ENCODE measurements at places on chromosomes 16 and 17.
A peak's percentile ranks its signal among the peaks of the same experiment; 100 is the strongest.

- DNase-seq, result peak; percentile 44
These were observed 24.4 kb downstream of the LAT start for GRCh38 chr16:29009050-29009837.

GRCh38 chr17:64788286-64789060 lies 126.4 kb upstream of the SMURF2 start:
- no peak for DNase-seq

DNA sequence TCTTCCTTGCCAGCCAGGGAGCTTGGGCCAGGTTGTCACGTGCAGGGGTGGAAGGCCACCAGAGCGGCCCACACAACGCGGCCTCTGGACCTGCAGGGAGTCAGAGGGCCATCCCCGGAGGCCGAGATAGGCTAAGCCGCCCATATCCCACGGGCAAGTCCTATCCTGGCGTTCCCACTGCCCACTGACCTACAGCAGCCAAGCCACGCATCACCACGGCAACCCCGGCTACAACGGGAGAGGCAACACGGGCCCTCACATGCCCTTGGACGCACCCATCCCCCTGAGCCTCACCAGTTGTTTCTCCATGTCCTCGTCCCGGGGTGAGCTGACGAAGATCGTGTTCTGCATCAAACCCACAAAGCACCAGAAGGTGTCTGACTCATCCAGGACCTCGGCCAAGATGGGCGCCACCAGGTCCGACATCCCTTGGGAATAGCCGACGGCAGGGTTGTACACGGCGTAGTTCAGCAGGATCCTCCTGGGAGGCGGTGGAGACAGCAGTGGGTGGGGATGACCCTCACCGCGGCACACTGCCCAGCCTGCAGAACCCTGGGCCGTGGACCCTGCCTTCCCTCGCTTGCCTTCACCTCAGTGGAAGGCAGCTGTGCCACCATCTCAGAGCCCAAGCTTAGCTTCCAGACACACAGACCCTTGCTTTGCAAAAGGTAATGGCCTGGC lies 88.2 kb downstream of the TBC1D16 start:
- DNase-seq, result no peak

DNA sequence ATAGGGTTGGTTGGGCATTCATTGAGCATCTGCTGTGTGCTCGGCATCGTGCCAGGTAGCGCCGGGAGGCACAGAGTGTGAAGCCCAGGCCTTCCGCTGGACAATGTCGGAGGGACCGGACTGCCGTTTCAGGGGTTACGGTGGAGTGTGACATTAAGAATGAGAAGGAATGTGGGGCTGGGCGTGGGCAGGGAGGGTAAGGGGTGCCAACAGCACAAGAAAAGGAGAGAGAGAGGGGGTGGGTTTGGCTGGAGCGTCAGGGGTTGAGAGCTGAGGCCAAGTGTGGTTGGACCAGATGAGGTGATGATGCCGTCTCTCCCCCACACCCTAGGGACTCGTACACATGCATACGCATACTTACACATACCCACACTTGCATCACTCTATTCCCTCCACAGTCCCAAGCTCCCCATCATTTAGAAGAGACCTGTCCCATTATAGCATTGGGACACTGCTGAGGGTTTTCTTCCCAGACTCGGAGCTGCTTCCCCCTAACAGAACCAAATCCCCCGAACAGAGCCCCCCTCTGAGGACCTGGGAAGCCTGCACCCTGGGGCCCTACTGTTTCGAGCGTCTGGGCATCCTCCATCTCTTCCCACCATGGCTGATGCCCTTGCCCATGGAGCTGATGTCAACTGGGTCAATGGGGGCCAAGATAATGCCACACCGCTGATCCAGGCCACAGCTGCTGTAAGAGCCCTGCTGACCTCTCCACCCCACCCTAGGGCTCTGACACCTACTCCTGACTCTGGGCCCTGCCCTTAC lies 3.3 kb upstream of the KCTD11 start:
- DNase-seq, result no peak

GRCh38 chr17:8888704-8889302 lies 21.3 kb upstream of the PIK3R6 start:
- DNase-seq, result no peak

DNA sequence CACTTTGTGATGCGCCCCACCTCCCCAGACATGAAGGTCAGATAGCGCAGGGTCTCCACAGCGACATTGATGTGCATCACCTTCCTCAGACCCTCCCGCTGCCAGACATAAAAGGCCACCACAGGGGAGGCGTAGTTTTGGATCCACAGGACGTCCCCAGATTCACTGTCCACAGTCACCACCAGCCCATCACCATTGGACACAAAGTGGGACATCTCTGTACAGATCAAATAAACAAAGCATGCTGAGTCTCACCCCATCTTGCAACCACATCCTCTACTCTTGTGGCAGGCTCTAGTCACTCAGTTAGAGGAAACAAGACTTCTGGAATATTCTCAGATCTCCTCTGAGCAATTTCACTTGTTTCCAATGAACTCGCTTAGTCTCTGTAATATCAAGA lies 46.3 kb upstream of the ICAM2 start:
- DNase-seq, result no peak

DNA sequence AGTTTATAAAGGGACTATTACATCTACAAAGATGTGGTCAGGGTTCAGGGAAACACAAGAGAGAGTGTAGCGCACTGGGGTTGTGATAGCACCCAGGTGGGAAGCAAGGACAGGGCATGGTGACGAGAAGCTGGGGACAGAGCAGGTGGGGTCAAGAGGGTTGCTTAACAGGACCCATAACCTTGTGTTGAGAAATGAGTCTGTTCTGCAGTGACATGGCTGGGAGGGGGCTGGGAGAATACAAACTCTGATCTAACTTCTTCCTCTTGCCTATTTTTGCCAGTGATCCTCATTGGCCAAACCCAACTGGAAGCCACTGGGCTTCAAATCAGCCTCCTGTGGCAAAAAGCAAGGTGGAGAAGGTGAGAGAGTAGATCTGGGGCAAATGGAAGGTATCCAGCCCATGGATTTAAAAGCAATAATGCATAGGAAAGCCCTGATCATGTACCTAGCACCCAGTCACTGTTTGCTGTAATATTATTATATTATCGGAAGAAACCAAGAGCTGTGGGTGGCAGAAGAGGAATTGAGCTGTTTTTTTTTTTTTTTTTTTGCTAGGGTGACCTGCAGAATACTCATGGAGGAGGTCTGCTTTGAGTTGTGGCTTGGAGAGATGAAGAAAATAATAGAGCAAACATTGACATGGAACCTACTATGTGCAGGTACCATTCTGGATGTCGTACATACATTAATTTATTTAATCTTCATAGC lies 76.9 kb upstream of the ZFHX3 start:
- DNase-seq, result no peak

DNA sequence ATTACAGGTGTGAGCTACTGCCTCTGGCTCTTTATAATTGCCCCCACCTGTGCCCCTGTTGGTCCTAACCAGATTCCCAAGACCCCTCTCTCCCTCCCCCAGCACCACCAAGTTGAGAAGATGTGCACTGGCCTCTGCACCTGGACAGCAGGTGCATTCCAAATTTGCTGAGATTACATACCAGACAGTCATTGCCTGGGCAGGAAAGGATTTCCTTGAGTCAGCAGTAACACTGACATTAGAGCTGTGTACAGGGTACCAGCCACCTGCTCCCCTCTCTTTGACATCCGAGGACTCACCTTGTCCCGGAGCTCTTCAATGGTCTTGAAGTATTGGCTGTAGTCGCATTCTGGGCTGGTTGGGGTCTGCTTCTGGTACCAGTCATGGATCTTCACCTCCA lies 659 bp downstream of the KRT15 start:
- no peak for DNase-seq

GRCh38 chr16:27538528-27538927 lies 11.2 kb downstream of the GTF3C1 start:
- DNase-seq, result no peak

- DNase-seq, result no peak
These were observed 6.2 kb upstream of the TMEM100 start for GRCh38 chr17:55728833-55729232.

- no peak for DNase-seq
These were observed 44.0 kb downstream of the SOST start for GRCh38 chr17:43714465-43715149.

DNA sequence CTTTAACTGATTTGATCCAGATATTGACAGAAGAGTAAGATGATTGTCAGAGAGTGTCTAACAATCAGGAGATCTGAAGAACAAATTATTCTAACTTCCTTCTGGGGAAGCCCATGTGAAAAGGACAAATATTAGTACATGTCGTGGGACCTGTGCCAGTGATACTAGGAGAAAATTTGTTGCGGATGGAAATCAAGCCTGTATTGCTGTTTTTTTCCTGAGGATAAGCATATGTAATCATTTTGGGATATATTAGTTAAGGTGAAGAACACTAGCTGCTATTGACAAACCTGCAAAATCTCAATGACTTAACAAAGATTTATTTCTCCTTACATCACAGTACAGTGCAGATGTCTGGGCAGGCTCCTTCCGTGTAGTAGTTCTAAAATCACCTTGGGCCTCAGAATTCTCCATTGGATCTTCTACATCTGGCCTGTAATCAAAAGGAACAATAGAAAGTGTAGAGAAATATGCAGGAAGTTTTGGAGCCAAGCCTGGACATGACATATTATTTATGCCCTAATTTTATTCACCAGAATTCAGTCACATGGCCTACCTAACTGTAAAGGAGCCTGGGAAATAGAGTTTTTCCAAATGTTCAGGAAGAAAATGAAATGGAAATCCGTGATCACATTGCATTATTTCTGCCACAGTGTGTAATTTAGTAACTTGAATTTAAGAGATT lies 58.3 kb downstream of the CYB561 start:
- no peak for DNase-seq

- DNase-seq, result no peak
These were observed 126.4 kb downstream of the KCNJ2 start for GRCh38 chr17:70295731-70296130.

- DNase-seq, result no peak
These were observed 9.5 kb downstream of the LRRC36 start for GRCh38 chr16:67336116-67336515.
